Activated T-helper 1 cell treated with anti-CD3 and anti-CD28 coated beads, Interleukin-2, amount 50 U/mL, for 16 hours (primary cell): ENCODE measurements at places on chromosomes 1 and 21.

DNA sequence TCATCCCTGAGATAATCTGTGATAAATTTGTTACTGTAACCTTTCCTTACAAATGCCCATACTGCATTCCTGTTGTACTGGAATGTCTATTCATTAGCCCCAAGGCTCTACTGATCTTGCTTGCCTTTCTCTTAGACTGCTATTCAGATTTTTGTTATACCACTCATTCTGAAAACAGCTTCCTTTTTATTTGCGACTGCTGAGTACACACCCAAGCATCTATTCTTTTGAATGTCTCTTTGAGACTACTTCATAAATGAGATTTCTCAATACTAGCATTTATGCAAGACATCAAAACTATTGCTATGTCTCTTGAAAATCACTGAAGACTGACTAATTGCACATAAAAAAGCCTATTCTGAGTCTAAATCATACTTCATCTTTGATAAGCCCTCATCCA lies 38.6 kb downstream of the DENND1B start:
- DNase-seq, result no peak

DNA sequence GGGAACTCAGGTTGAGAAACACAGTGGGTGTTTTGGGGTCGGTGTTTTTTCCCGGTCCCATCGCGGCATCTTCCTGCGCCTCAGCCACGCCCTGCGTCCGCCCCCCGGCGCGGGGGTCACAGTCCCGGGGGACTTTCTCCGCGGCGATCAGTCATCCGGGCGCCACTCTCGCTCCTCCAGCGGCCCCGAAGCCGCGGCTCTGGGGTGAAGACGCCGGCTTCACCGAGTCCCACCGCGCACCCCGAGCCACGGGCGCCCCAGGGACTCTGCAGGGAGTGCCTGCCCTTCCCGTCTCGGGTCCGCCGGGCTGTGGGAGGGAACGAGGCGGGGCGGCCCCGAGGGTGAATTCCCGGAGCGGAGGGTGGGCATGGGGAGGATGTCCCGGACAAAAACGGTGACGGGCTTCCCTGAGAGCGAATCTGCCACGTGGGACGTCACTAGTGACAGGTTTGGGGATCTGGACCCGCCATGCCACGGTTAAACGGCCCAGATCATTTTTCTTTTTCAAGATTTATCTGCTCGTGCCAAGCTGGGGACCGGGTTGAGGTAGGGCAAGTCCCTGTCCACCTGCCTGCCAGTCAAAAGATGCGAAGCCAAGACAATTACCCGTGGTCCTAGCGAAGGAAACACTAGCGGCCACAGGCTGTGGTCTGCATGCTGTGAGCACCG lies 717 bp upstream of the BATF3 start:
- DNase-seq, result no peak

- no peak for DNase-seq
Observed at GRCh38 chr1:30134466-30135217, 588.7 kb downstream of the MATN1 start.

DNA sequence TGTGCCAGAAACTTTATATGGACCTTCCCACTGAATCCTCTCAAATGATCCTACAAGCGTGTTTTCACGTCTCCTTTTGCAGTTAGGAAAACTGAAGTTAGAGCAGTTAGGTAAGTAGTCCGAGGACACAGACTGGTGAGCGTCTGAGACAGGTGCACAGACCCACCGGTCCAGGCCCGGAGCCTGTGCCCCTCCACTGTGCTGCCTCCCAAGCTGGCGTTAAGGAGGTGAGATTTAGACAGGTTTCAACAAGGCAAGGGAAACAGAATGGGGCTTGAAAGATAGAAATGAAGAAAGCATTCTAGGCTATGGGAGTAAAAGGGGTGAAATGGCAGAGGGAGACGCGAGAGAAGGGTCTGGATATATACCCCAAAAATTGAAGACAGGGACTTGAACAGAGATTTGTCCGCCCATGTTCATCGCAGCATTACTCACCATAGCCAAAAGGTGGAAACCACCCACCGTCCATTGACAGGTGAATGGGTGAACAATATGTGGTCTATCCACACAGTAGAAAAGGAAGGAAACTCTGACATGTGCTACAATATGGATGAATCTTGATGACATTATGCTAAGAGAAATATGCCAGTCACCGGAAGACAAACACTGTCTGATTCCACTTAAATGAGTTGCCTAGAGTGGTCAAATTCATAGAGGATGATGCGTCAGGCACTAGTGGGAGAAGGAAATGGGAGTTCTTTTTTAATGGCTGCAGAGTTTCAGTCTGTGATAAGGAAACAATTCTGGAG lies 15.7 kb upstream of the PKP1 start:
- DNase-seq, result no peak
